ENCODE measurements at places on chromosomes 4 and X. TPM values are rescaled to one million over a fixed set of nuclear protein-coding genes. Genes with fewer than 3 reads are reported as not detected.

TMSB4X gene
- total RNA-seq: 5,116 TPM

MAOB gene
- not detected for total RNA-seq

TRIM60 gene
- not detected for total RNA-seq

- H3K4me1 ChIP-seq: no peaks in the 10 kb centered on the region
- DNase-seq: no peak
- H3K27ac ChIP-seq: no peak overlapping the region
Observed at GRCh38 chr4:90883519-90883918, 756.3 kb downstream of the CCSER1 start.

- no peak overlapping the region for H3K27ac ChIP-seq
- no peaks in the 10 kb centered on the region for H3K27me3 ChIP-seq
- H3K4me3 ChIP-seq: no peak overlapping the region
Observed at GRCh38 chr4:75345423-75345822, 168.8 kb downstream of the RCHY1 start.

- no peak overlapping the region for H3K4me3 ChIP-seq
- H3K36me3 ChIP-seq: no peaks in the 10 kb centered on the region
- no peaks in the 10 kb centered on the region for H3K27me3 ChIP-seq
- DNase-seq: no peak
Observed at GRCh38 chrX:134181275-134181660, 55.7 kb upstream of the CCDC160 start.

GRCh38 chr4:73870768-73871167, 1.6 kb downstream of the CXCL1 start:
- no peak overlapping the region for H3K27ac ChIP-seq
- H3K36me3 ChIP-seq: no peaks in the 10 kb centered on the region
- no peaks in the 10 kb centered on the region for H3K4me1 ChIP-seq
- no peak for DNase-seq
- no peaks in the 10 kb centered on the region for H3K27me3 ChIP-seq

- no peak for DNase-seq
- no peaks in the 10 kb centered on the region for H3K36me3 ChIP-seq
- no peak overlapping the region for H3K27ac ChIP-seq
- H3K4me1 ChIP-seq: no peaks in the 10 kb centered on the region
- H3K4me3 ChIP-seq: no peak overlapping the region
Observed at GRCh38 chr4:138591808-138592207, 349.7 kb upstream of the SLC7A11 start.

DNA sequence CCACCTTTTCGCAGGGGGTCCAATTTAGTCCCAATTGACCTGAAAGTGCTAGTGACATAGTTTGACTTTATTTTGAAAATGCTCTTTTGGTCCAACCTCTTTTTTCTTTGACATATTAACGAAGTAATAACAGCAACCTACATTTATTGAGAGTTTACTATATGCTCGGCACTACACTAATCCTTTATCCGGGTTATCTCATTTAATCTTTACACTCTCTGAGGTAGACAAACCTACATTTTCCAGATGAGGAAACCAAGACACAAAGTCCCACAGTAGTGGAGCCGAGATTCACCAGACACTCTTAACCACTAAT, 307 bp upstream of the ATRX start:
- no peaks in the 10 kb centered on the region for H3K36me3 ChIP-seq
- H3K4me1 ChIP-seq: peaks cover 44% of the 10 kb centered on the region
- H3K27me3 ChIP-seq: no peaks in the 10 kb centered on the region
- H3K27ac ChIP-seq: peak overlapping the region; percentile 90
- H3K4me3 ChIP-seq: peak overlapping the region; percentile 57

GRCh38 chr4:72290737-72291136, 258.9 kb downstream of the NPFFR2 start:
- no peak overlapping the region for H3K27ac ChIP-seq
- H3K4me3 ChIP-seq: no peak overlapping the region
- no peak for DNase-seq

- no peaks in the 10 kb centered on the region for H3K36me3 ChIP-seq
- no peaks in the 10 kb centered on the region for H3K27me3 ChIP-seq
- DNase-seq: no peak
- no peak overlapping the region for H3K4me3 ChIP-seq
- no peaks in the 10 kb centered on the region for H3K4me1 ChIP-seq
- H3K27ac ChIP-seq: no peak overlapping the region
Observed at GRCh38 chr4:150769248-150769647, 187.3 kb downstream of the MAB21L2 start.

GRCh38 chr4:87391576-87392054, 627 bp upstream of the HSD17B11 start:
- peak overlapping the region; percentile 74 for H3K27ac ChIP-seq
- no peak for DNase-seq
- H3K36me3 ChIP-seq: no peaks in the 10 kb centered on the region
- no peaks in the 10 kb centered on the region for H3K27me3 ChIP-seq

DNA sequence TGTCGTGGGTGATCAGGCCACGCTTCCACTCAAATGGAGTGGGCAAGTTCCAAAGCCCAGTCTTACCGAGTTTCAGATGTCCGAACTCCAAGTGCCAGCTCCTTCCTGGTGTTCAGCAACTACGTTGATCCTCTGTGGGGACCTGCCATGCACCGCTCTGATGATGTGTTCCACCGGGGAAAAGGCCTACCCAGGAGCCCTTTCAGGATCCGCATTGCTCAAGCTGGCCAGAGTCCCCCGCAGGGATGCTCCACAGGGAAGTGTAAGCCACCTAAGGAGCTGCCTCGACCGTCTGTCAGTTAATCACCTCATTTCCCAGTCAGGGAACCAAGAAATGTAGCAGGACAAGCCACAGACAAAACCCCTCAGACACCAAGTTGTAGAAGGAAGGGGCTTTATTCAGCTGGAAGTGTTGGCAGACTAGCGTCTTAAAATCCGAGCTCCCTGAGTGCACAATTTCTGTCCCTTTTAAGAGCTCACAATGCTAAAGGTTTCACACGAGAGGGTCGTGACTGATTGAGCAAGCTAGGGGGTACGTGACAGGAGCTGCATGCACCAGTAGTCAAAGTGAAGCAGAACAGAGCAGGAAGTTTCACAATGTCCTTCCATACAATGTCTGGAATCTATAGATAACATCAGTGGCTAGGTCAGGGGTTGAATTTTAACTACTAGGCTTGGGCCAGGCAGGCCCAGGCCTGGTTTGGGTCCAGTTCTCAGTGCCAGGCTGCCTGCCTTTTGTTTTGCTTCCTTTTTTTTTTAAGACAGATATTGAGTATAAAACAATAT, 126.2 kb upstream of the ZDHHC15 start:
- DNase-seq: no peak
- H3K4me1 ChIP-seq: no peaks in the 10 kb centered on the region
- no peak overlapping the region for H3K4me3 ChIP-seq
- H3K36me3 ChIP-seq: no peaks in the 10 kb centered on the region
- no peaks in the 10 kb centered on the region for H3K27me3 ChIP-seq

DNA sequence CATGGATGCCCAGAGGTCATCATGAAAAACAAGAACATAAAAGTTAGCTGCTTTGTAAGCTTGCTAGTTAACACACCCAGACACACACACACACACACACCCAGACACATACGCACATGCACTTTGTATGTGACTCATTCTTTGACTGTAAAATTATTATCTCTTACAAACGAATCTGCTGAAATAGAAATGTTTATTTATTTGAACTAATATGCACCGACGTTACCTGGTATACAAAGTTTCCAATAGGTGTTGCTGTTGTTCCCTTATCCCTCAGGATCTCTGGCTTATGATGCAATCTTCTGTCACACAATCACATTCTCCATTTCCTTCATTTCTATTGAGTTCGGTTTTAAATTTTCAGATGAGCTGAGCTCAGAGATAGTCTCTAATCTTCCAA, 209.3 kb downstream of the PTTG2 start:
- DNase-seq: no peak
- no peak overlapping the region for H3K27ac ChIP-seq
- H3K4me3 ChIP-seq: no peak overlapping the region
- H3K4me1 ChIP-seq: no peaks in the 10 kb centered on the region
- no peaks in the 10 kb centered on the region for H3K36me3 ChIP-seq

- no peaks in the 10 kb centered on the region for H3K4me1 ChIP-seq
- no peaks in the 10 kb centered on the region for H3K36me3 ChIP-seq
- no peak overlapping the region for H3K4me3 ChIP-seq
- H3K27me3 ChIP-seq: no peaks in the 10 kb centered on the region
Observed at GRCh38 chr4:67809502-67809901, 55.3 kb upstream of the GNRHR start.
